NCI-H2227 treated with DMSO at 0.1 percent for 48 hours (cell line): ENCODE measurements at places on chromosomes 7 and 10.

DNA sequence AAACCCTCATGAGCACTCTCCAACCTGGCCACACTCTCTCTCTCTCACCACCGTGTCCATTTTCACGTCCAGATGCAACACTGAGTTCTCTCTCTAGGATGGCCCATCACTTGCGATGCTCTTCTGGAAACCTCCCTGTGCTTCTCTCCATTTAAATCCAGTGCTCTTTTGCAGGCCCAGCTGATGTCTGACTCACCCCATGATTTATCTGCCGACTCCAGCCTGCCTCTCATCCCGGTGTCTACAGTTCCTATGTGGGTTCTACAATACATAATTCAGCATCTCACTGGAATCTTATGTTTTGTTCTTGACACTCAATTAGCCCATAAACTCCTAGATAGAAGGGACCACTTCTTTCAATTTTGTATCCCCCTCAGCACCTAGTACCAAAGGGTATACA, 5.0 kb downstream of the TPK1 start:
- no peak for DNase-seq

DNA sequence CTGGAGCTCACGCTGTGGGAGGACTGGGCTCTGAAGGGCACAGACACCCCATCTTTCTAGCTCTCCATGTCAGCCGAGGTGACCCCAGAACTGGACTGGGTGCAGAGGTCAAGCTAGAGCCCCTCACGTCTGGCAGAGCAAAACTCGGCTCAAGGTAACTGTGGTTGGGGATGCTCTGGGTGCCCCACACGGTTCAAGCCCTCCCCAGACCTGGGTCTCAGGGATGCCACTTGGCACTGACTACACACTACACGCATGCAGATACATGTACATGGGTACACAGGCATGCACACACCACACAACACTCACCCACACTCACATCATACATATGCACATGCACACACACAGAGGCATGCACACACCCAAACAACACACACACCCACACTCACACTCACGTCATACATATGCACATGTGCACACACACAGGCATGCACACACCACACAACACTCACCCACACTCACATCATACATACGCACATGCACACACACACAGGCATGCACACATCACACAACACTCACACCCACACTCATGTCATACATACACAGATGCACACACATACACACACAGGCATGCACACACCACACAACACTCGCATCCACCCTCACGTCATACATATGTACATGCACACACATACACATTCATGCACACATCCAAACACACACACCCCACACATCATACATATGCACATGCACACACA, 219.3 kb downstream of the DNAJB6 start:
- no peak for DNase-seq

DNA sequence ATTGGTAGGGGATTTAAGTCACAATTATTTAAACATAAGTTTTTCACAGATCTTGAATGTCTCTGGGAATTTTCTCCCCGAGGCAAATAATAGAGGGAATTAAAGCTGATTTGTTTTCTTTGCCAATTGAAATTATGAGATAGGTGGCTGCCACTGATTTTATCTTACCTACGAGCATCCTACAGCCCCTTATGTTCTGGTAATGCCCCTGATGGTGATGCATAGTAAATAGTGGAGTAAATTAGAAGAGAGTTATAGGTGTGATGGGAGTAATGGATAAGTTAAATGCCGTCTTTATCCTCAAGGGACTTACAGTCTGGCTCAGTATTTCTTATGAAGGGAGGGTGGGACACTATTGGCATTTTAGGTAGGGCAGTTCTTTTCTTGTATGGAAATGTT, 58.1 kb downstream of the HDAC9 start:
- DNase-seq: no peak

DNA sequence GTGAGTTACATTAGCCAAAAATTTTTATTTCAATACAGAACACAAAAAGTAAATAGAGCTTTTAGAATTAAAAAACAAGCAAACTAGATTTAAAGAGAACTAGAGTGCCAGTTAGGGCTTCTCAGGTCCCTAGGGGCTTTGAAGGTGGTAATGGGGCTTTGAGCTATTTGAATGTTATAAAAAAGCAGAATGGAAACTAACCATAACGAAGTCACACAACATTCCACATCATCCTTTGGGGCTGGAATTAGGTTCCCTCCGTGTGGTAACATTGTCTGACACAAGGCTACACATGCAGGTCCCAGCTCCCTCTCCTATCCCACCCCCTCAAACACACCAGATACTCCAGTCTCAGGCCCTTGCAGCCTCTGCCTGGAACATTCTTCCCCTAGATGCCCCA, 15.3 kb downstream of the JAZF1 start:
- DNase-seq: no peak

GRCh38 chr7:74094224-74095101, 10.9 kb downstream of the LIMK1 start:
- DNase-seq: no peak
